ENCODE measurements at places on chromosomes 1 and 21.
A peak's percentile ranks its signal among the peaks of the same experiment; 100 is the strongest.

- DNase-seq: no peak
Measured at GRCh38 chr1:104765085-104765484, 1015.4 kb downstream of the AMY1C start.

- DNase-seq: no peak
Measured at GRCh38 chr1:222263791-222264190, 284.1 kb downstream of the HHIPL2 start.

GRCh38 chr1:62209931-62210595, 15.4 kb downstream of the L1TD1 start:
- no peak for DNase-seq

DNA sequence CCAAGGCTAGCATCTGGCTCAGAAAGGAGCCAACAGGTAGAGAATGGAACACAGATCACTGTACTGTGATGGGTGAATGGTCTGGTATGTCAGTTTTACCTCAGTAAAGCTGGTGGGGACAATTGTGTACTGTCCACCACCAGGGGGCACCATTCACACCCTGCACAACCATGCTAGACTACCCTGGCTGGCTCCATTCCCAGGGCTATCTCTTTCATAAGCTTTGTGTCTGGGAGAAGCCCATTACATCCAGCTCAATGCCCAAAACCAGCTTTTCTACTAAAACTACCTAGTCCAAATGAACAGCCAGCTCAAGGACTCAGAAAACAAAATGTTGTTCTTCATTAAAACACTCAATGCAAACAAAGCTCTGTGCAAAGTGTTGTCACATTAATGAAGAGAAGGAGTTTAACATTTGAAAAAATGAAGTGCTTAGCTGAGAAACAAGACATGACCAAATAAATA, 62.0 kb upstream of the RASAL2 start:
- DNase-seq: peak; percentile 89

- no peak for DNase-seq
Measured at GRCh38 chr1:35915693-35916092, 15.2 kb upstream of the AGO3 start.

DNA sequence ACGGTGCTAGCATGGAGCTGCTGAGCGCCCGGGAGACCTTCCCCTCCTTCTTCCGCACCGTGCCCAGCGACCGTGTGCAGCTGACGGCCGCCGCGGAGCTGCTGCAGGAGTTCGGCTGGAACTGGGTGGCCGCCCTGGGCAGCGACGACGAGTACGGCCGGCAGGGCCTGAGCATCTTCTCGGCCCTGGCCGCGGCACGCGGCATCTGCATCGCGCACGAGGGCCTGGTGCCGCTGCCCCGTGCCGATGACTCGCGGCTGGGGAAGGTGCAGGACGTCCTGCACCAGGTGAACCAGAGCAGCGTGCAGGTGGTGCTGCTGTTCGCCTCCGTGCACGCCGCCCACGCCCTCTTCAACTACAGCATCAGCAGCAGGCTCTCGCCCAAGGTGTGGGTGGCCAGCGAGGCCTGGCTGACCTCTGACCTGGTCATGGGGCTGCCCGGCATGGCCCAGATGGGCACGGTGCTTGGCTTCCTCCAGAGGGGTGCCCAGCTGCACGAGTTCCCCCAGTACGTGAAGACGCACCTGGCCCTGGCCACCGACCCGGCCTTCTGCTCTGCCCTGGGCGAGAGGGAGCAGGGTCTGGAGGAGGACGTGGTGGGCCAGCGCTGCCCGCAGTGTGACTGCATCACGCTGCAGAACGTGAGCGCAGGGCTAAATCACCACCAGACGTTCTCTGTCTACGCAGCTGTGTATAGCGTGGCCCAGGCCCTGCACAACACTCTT, 1.1 kb downstream of the TAS1R3 start:
- DNase-seq: no peak

DNA sequence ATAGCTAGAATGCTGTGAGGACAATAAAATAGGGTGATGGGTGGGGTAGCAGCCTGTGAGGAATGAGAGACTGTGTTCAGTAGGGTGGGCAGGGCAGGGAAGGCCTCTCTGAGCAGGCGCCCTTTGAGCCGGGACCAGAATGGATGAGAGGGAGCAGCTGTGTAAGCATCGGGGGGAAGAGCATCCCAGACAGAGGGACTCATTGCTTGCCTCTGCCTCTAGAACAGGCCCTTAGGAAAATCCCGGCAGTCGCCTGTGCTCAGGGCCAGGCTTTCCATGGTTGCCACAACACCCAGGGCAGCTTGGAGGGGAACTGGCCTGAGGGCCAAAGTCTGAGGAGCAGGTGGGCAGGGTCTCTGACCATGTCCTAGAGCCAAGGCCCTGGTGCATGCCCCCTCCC, 774 bp downstream of the SLC2A7 start:
- DNase-seq: no peak

GRCh38 chr21:18499761-18500376, 96.3 kb upstream of the TMPRSS15 start:
- DNase-seq: no peak

DNA sequence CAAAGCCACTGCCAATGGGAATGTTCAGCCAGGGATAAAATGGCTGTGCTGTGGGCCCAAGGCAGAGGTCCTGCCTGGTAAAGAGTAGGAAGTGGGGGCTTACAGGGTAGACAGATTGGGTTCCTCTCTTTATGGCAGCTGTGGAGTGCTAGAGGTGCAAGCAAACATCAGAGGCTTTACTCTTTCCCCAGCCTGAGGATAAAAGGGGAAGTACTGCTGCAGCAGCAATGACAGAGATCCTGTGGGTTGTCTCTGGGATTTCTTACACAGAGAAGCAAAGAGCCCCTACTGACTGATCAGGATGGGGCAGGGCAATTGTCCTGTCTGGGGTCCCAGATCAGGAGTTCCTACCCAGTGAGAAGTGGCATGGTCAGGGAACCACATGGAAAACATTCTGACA, 54.2 kb downstream of the DRAM2 start:
- no peak for DNase-seq

DNA sequence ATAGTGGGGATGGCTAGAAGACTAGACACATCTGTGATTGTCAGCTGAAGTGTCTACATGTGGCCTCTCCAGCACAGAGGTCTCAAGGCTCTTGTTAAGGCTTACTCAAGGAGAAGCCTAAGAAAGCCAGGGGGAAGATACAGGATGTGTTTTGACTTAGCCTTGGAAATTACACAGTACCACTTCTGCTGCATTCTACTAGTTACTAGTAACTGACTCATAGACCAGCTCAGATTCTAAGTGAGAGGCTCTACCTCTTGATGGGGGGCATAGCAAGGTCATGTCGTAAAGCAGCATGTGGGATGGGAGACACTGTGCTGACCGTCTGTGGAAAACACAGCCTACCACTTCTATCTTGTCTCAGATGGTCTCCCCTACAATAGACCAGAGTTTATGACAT, 99.5 kb downstream of the UBE2U start:
- no peak for DNase-seq

GRCh38 chr1:228085287-228085951, 2.9 kb downstream of the ARF1 start:
- peak; percentile 41 for DNase-seq

DNA sequence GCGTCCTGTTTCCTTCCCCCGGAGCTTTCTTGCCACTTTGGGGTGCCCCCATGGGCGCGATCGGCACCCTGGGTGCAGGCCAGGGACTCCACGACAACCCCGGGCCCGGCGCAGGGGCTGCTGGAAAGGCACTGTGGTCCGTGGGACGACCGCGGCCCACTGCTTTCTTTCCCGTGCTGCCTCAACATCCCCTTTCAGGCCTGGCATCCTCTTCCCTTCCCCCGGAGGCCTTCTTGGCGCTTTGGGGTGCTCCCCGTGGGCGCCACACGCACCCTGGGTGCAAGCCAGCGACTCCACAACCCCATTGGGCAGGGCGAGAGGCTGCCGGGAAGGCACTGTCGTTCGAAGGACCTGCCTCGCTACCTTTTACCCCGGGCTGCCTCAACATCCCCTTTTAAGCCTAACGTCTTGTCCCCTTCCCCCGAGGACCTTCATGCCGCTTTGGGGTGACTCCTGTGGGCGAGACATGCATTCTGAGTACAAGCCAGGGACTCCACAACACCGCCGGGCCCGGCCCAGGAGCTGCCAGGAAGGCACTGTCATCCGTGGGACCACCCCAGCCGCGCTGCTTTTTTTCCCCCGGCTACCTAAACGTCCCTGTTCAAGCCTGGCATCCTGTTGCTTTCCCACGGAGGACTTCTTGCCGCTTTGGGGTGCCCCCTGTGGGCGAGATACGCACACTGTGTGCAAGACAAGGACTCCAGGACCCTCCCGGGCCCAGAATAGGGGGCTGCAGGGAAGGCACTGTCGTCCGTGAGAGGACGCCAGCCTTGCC, 137.8 kb downstream of the LIPI start:
- no peak for DNase-seq

DNA sequence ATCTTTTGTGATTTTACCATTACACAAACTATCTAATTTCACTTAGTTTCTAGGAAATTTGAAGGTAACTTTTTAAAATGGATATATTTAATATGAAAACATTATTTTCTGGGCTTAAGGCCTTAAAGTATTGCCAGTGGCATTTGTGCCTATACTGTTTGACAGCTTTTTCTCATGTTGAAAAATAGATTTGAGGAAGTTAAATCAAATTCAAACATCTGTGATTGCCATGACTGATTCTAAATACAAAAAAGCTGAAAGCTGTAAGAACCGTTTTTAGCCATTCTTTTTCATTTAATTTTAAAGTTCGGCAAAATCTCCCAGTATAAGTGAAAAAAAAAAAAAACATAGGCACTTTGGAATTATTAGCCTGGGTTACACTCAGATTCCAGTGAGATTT, 301.1 kb downstream of the DPYD start:
- DNase-seq: no peak

DNA sequence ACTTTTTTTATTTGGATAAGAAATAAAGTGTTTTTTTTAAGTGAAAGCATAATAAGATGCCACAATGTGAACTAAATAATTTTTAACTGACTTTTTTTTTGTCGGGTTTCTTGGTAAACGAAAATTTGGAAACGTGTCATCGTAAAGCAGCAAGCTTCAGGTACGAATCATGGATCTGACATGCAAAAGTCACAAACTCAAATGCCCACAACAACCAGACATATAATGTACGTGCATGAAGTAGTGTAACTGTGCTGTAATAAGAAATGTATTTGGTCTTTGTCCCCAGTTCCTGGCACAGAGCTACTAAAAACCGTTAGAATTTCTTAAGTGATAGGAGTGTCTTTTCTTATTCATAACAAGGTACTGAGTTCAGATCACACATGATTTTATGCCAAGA, 44.3 kb upstream of the LRRC7 start:
- no peak for DNase-seq

- peak; percentile 37 for DNase-seq
Measured at GRCh38 chr1:226100436-226101391, 38.2 kb downstream of the H3-3A start.

Data from AG09319 (cell line).